ENCODE measurements at places on chromosomes 1 and 21. TPM values are rescaled to one million over a fixed set of nuclear protein-coding genes. Genes with fewer than 3 reads are reported as not detected.
A peak's percentile ranks its signal among the peaks of the same experiment; 100 is the strongest.

PTPN22 gene
- 0.54 TPM for polyA plus RNA-seq

- H3K27me3 ChIP-seq: no peaks in the 10 kb centered on the region
- DNase-seq: no peak
- H3K36me3 ChIP-seq: no peaks in the 10 kb centered on the region
- H3K4me1 ChIP-seq: no peaks in the 10 kb centered on the region
Measured at GRCh38 chr1:34263406-34263805, 86.7 kb downstream of the C1orf94 start.

DNA sequence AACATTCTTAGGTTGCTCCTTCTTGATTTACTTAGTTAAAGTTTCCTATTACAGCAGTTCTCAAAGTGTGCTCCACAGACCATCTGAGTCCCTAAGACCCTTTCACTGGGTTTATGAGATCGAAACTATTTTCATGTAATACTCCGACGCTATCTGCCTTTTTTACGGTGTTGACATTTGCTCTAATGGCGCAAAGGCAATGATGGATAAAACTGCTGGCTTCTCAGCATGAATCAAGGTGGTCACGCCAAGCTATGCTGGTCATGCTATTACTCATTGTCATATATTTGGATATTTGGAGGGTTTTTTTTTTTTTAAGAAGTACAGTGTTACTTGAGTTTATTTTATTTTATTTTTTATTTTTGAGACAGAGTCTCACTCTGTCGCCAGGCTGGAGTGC lies 235.1 kb downstream of the KIF26B start:
- no peaks in the 10 kb centered on the region for H3K36me3 ChIP-seq
- H3K4me3 ChIP-seq: no peak overlapping the region
- no peak overlapping the region for H3K27ac ChIP-seq
- H3K27me3 ChIP-seq: no peaks in the 10 kb centered on the region
- DNase-seq: no peak

DNA sequence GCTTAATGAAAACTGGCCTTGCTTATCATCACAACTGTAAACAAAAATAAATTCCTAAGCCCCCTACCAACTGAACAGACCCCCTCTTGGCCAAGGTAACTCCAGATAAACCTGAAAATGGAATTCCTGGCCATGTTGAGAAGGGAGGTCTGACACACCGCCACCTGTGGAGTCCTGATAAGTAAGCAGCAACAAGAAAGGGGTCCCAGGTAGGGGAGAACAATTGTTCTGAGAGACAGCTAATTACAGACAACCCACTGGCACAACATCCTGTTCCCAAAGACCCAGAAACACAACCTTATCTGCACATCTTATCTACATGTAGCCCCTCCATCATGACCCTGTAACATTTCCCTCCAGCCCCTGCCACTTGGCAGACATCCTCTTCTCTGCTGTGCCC lies 91.2 kb upstream of the TNR start:
- no peak overlapping the region for H3K4me3 ChIP-seq
- DNase-seq: no peak
- H3K27me3 ChIP-seq: no peaks in the 10 kb centered on the region
- H3K27ac ChIP-seq: no peak overlapping the region
- H3K4me1 ChIP-seq: no peaks in the 10 kb centered on the region

ACTA1 gene
- polyA plus RNA-seq: not detected

- no peak for DNase-seq
- no peak overlapping the region for H3K4me3 ChIP-seq
- H3K36me3 ChIP-seq: no peaks in the 10 kb centered on the region
- H3K27me3 ChIP-seq: no peaks in the 10 kb centered on the region
- H3K27ac ChIP-seq: no peak overlapping the region
- H3K4me1 ChIP-seq: no peaks in the 10 kb centered on the region
Measured at GRCh38 chr1:201639391-201639790, 100.5 kb downstream of the NAV1 start.

DNA sequence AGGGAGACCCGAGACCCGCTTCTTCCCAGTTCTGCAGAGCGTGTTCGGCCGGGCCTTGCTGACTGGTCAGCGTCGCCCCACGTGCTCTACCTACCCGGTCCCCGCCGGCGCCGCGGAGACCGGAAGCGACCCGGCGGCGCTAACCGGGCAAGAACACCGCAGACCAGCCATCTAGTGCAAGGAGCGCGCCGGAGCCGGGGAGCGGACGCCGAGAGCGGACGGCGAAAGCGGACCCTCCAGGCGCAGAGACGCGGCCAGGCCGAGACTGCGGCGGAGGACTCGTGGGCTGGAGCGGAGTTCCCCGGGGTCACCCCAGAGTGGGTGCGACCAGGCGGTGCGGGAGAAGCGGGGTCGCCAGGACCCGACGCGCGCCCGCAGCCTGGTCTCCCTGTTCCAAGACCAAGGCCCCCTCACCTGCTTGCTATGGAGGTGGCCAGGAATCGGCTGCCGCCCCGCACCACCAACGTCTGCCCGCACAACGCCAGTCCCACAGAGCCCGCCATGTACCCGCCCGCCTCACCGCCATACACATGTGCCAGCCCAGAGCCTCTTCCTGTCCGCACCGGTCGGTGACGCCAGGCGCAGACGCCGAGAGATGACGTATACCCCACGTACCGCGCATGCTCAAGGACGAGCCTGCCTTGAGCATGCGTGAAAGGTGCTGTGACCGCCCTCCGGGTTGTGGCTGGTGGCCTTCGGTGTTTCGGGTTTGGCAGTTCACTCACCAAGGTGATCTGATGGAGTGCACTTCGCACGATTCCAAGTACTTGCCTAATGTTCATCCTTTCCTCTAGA lies at the start of gene WDR4:
Gene WDR4, minus strand, starts transcription at position 547 of the 795 bp plus-strand sequence. Its CDS starts 44 bp downstream, at position 503.
- DNase-seq: peak; percentile 99
- peaks cover 13% of the 10 kb centered on the region for H3K4me1 ChIP-seq
- peaks cover 3% of the 10 kb centered on the region for H3K36me3 ChIP-seq
- no peaks in the 10 kb centered on the region for H3K27me3 ChIP-seq
- peak within 1 kb of the TSS; percentile 91 for H3K27ac ChIP-seq

- no peak overlapping the region for H3K4me3 ChIP-seq
- no peaks in the 10 kb centered on the region for H3K4me1 ChIP-seq
- H3K36me3 ChIP-seq: peaks cover 10% of the 10 kb centered on the region
- H3K27me3 ChIP-seq: no peaks in the 10 kb centered on the region
- no peak overlapping the region for H3K27ac ChIP-seq
Measured at GRCh38 chr1:62457955-62458354, 21.1 kb downstream of the USP1 start.

LRRC39 gene
- 0.64 TPM for polyA plus RNA-seq

MSH4 gene
- polyA plus RNA-seq: not detected

- peak overlapping the region; percentile 94 for H3K27ac ChIP-seq
- peak overlapping the region; percentile 46 for H3K4me3 ChIP-seq
- no peaks in the 10 kb centered on the region for H3K27me3 ChIP-seq
- H3K36me3 ChIP-seq: peaks cover 7% of the 10 kb centered on the region
- peaks cover 70% of the 10 kb centered on the region for H3K4me1 ChIP-seq
Measured at GRCh38 chr1:151832318-151832980, 847 bp upstream of the RORC start.

DNA sequence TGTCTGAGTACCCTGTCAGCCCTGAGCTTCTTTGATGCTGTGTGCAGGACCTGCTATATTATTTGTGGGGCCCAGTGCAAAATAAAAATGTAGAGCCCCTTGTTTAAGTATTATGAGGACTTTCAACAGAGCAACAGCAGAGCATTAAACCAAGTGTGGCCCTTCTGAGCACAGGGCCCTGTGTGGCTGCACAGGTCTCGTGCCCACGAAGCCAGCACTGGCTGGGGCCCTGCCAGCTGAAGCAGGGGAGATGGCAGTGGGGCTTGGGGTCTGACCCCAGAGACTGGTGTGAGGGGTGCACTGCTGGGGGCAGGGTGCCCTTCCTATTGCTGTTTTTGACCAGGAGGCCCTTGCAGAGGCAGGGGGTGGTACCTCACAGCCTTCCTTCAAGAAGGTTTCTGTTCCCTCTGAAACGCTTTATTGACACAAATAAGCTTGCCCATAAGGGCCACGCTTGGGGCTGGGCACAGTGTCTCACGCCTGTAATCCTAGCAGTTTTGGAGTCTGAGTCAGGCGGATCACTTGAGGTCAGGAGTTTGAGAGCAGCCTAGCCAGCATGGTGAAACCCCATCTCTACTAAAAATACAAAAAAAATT lies 2.2 kb upstream of the SEMA4A start:
- H3K4me3 ChIP-seq: no peak overlapping the region
- no peak for DNase-seq
- no peaks in the 10 kb centered on the region for H3K36me3 ChIP-seq
- no peaks in the 10 kb centered on the region for H3K27me3 ChIP-seq
- H3K4me1 ChIP-seq: peaks cover 10% of the 10 kb centered on the region

- no peak overlapping the region for H3K4me3 ChIP-seq
- no peaks in the 10 kb centered on the region for H3K36me3 ChIP-seq
- H3K4me1 ChIP-seq: no peaks in the 10 kb centered on the region
- no peaks in the 10 kb centered on the region for H3K27me3 ChIP-seq
- no peak for DNase-seq
Measured at GRCh38 chr1:118918940-118919259, 69.2 kb downstream of the TBX15 start.

DNA sequence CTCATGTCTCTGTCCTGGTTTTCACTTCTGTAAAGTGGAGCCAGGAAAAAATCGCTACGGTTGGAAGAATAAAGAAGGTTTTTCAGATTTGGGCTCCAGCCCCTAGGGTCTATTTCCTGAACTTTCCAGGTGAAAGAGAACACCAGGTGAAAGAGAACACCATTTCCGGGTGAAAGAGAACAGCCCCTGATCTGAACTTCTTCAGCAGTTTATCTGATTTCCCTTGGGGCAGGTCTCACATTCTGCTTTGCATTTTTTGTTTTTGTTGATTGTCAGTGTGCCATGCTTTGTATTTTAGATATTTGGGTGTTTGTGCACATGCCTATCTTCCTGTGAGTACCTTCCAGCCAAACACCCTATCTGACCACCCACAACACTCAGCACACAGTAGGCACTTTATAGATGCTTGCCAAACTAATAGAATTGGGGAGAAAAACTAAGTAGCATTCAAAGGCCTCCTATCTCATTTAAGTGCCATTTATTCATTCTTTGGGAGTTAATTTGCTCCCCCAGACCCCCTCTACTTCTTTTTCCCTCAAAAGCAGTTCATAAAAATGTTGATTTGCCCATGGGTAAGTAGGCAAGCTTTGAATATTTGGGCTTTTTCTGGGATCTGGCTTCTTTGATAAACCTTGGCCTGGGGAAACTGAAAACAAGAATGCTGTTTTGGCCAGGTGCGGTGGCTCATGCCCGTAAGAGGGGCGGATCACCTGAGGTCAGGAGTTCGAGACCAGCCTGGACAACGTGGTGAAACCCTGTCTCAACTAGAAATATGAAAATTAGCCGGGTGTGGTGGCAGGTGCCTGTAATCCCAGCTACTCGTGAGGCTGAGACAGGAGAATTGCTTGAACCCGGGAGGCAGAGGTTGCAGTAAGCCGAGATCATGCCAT lies 2.2 kb downstream of the NAV1 start:
- DNase-seq: no peak
- peaks cover 19% of the 10 kb centered on the region for H3K4me1 ChIP-seq
- no peaks in the 10 kb centered on the region for H3K27me3 ChIP-seq
- no peak overlapping the region for H3K4me3 ChIP-seq

CCDC30 gene
- polyA plus RNA-seq: 0.93 TPM

CASZ1 gene
- 2.3 TPM for polyA plus RNA-seq

OPN3 gene
- polyA plus RNA-seq: 11.3 TPM
